Endodermal cell (in vitro differentiated cells): ENCODE measurements at places on chromosomes 7 and 10.

- no peak for DNase-seq
These were observed 47.9 kb upstream of the CNPY1 start for GRCh38 chr7:155594163-155594732.

DNA sequence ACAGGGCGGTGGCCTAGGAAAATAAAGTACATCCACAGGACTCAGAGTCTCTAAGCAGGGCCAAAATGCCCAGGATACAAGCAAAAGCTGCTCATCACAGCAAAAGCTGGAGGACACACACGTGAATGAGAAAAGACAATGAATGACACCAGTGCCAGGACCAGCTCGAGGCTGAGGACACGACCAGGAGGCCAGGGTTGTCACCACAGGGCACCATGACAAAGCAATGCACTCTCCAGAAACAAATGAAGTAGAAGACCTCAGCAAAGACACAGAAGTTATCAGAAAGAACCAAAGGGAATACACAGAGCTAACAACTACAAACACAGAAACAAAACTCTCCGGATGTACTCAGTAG is 92.1 kb downstream of the FOXL3 start:
- no peak for DNase-seq

- DNase-seq, result no peak
These were observed 119.5 kb upstream of the KLF6 start for GRCh38 chr10:3904419-3904960.

- DNase-seq, result no peak
These were observed 132.0 kb upstream of the AKR1E2 start for GRCh38 chr10:4693967-4694366.

DNA sequence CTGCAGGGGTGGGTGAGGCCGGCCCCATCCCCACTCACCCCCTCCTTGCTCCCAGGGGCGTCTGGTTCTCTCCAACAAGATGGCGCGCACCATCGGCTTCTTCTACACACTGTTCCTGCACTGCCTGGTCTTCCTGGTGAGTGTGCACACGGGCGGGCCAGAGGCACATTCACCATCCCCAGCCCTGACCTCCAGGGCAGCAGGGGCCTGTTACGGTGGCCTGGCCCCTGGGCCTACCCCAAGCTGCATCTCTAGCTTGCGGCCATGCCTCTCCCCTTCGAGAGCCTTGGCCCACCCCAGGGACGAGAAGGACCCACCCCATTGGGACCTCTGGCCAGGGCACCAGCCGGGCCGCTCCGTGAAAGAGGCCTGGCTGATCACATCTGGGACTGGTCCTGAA is 4.9 kb upstream of the SH2B2 start:
- no peak for DNase-seq

- no peak for DNase-seq
These were observed 187.6 kb upstream of the KLF14 start for GRCh38 chr7:130921391-130922180.

GRCh38 chr10:71756311-71757191 is 16.8 kb downstream of the VSIR start:
- DNase-seq, result no peak

GRCh38 chr10:6721964-6722615 is 142.0 kb upstream of the PRKCQ start:
- no peak for DNase-seq

DNA sequence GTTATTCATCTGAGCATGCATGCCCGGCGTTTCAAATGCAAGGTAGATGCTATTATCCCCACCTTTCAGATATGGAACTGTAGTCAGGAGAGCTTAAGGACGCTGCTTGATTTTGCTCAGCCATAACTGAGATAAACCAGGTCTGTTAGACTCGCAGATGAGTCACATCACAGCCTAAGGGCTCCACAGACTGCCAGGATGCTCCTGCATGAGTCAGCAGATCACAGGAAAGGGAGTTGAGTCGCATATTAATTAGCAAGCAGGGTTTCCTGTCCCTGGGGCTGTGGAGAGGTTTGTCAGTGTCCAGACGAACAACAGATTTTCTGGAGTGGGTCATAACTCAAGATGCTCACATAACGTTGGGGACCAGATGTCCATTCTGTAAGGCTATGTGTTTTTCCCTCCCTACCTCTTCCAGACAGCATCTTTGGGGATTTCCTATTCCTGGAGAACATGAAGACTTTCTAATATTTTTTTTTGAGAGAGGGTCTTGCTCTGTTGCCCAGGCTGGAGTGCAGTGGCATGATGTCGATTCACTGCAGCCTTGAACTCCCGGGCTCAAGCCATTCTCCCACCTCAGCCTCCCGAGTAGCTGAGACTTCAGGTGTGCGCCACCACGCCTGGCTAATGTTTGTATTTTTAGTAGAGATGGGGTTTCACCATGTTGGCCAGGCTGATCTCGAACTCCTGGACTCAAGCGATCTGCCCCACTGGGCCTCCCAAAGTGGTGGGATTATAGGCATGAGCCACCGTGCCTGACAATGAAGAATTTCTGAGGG is 36.7 kb downstream of the PFKFB3 start:
- peak; percentile 16 for DNase-seq

DNA sequence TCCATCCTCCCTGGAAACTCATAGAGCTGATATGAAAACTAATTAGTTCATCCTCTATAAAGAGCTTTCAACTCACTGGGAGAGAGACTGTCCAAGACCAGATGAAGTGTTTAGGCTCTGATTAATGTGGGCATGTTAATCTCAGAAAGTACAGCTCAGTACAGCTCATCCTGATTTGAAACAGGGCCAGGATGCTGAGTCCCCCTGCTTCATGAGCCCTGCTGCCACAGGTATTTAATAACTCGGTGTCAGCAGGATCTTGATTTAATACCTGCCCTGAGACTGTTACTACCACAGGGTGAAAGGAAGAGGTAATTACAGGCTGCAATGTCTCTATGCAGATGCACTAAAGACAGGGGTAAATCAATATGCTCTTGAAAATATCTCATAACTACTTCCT is 10.8 kb downstream of the LMOD2 start:
- no peak for DNase-seq

GRCh38 chr10:113320987-113321386 is 231.9 kb upstream of the HABP2 start:
- no peak for DNase-seq

- DNase-seq, result peak; percentile 28
These were observed 1.5 kb downstream of the ACTR3B start for GRCh38 chr7:152760854-152761748.

DNA sequence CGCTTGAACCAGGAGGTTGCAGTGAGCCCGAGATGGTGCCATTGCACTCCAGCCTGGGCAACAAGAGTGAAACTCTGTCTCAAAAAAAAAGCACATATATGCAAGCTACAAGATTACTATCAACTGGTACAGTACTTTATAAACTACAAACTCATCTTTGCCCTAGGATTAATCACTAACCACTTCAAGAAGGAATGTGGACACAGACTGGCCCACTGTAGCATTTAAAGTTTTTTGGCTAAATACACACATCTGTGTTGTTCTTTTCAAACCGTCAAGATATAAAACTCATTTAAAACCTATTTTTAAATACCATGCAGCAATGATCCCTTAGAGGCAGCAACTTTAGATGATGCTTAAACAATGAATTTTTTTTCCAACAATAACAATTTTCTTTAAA is 205.4 kb downstream of the IMMP2L start:
- no peak for DNase-seq

DNA sequence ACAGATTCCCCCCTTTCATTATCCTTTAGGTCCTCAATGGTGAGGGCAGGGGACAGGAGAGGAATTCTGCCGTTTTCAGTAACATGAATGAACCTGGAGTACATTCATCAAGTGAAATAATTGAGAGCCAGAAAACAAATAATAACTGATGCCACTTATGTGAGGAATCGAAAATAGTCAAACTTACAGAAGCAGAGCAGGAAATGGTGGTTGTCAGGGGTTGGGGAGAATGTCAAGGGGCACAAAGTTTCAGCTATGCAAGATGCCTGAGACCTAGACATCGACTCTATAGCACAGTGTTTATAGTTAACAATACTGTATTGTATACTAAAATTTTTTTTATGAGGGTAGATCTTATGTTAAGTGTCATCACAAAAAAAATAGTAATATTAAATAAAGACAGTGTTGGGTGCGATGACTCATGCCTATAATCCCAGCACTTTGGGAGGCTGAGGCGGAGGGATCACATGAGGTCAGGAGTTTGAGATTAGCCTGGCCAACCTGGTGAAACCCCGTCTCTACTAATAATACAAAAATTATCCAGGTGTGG is 1219.8 kb downstream of the GATA3 start:
- DNase-seq, result no peak

DNA sequence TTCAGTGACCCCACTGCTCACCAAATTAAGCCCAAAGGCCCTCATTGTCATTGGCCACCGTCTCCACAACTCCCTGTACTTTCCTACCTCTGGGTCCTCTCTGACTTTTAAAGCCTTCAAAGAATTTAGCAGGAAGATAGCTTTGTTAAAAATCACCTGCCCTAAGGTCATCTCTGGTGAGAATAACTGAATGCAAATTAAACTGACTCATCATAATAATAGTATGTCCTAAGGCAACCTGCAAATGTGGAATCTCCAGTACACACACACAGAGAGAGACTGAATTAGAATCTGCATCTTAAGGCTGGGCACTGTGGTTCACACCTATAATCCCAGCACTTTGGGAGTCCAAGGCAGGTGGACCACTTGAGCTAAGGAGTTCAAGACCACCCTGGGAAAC is 24.1 kb downstream of the OAT start:
- DNase-seq, result no peak

DNA sequence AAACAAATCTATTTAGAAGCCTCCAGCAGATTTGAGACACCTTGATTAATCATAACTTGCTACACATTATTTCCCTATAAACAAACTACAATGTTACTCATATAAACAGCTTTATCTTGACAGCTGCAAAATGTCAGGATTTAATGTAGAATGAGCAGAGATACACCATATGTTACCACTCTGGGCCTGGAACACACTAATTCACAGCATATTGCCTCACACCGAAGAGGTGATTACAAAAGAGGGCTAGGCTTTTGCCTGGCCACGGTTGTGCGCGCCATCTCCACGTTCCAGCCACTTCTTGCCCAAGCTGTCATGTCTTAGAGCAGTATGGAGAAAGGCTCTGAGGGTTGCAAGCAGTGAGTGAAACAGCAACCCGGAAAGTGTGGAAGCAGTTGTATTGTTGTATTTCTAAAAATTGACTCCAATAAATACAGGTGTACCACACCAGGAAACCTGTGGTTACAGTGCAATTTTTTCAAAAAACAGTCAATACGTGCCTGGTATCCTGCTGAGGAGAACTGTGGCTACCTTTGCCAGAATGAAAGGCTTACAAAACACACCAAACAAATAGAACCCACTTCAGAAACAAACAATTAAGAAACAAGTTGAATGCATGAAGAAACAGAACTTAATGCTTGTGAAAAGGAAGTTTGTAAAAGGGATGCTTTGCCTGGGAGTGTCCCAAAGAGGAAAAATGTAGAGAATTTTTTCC is 498.1 kb downstream of the PLXNA4 start:
- no peak for DNase-seq

GRCh38 chr10:129063877-129064276 is 403.2 kb upstream of the MGMT start:
- no peak for DNase-seq

GRCh38 chr10:12819071-12819470 is 182.4 kb downstream of the CCDC3 start:
- DNase-seq, result peak; percentile 69

DNA sequence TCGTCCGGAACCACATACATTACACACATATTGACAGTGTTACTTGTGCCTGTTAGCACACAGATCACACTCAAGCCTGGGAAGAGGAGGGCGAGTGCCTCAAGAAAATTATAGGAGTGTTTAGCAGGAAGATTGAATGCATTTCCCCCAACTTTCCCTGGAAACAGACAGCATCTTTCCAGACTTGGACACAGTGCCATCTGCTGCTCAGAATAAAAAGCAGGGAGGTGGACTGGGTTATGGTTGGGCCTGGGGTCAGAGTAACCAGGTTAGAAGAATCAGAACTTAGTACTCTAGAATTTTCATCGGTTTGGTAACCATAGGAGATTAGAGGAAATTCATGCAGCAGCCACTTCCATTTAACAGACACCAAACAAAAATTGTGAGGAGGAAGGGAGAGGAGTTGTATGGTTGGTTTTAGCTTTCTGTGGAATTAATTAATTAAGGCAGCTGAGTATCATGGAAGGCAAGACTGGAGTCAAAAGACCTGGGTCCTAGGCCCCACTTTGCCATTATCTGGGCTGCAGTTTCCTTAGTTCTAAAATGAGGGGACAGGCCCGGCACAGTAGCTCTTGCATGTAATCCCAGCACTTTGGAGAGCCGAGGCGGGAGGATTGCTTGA is 43.4 kb upstream of the OPTN start:
- peak; percentile 69 for DNase-seq

GRCh38 chr7:155470686-155471638 is 13.0 kb downstream of the EN2 start:
- DNase-seq, result peak; percentile 69

- DNase-seq, result no peak
These were observed 35.4 kb downstream of the LRRC4 start for GRCh38 chr7:127995881-127996215.

- DNase-seq, result no peak
These were observed 230.8 kb upstream of the FERD3L start for GRCh38 chr7:19375976-19376375.

- DNase-seq, result no peak
These were observed 122.5 kb downstream of the FAM53B start for GRCh38 chr10:124621637-124622036.

DNA sequence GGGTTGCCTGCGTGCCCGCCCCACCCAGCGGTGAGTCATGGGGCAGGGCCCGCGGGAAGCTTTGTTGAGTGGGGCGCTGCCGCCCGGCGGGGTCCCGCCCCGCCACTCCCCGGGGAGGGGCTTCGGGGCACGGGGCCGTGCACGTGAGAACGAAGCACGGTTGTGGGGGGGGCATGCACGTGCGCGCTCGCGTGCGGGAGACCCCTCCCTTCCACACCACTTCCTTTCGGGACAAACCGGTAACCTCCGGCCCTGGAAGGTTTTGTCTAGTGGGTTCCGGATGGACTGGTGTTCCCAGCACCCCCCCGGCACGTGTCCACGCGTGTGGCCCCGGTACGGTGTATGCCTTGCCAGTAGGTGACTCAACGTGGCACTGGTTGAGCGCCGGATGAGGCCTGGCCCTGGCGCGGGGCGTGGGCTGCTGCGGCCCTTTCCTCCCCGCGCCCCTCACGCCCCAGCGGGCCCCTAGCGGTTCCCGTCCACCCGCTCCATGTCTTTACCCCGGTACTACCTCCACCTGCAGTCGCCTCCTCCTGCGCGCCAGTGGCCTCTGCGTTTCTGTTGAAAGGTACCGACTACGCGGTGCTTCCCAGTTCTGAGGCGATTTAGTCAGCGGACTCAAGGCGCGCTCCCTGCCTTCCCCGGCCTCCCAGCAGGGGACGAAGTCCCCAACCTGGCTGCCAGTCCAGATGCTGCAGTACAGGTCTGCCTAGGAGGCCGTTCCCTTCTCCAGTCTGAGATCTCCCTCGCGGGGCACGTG is 3.1 kb downstream of the ADIRF start:
- peak; percentile 84 for DNase-seq
